ENCODE measurements at places on chromosomes 11 and 22. TPM values are rescaled to one million over a fixed set of nuclear protein-coding genes. Genes with fewer than 3 reads are reported as not detected.

Gene SYT7
- total RNA-seq, result 0.48 TPM

Gene DGAT2
- 2.4 TPM for total RNA-seq

Gene F2
- total RNA-seq, result not detected

Gene KRTAP5-11
- not detected for total RNA-seq

Gene PANX2
- total RNA-seq, result 0.49 TPM

Gene CPT1B
- 5.0 TPM for total RNA-seq

Gene MMP13
- total RNA-seq, result 0.12 TPM

Gene ROBO4
- total RNA-seq, result 9.6 TPM

Gene CYB5R2
- total RNA-seq, result 0.68 TPM

Gene SCGB1A1
- total RNA-seq, result not detected

Gene LMO1
- total RNA-seq, result not detected

Gene SLC17A6
- total RNA-seq, result not detected

Gene SULT4A1
- not detected for total RNA-seq

Gene APOA1
- not detected for total RNA-seq

Gene ACRV1
- total RNA-seq, result not detected

Gene GDPD4
- not detected for total RNA-seq

Gene OR52E2
- total RNA-seq, result not detected

Gene OR52E8
- not detected for total RNA-seq

Gene OOSP2
- total RNA-seq, result not detected

Gene CDC45
- total RNA-seq, result 32.2 TPM

Gene HBB
- total RNA-seq, result not detected

Gene TRIM6
- 3.1 TPM for total RNA-seq

Gene FOLR2
- not detected for total RNA-seq

Gene MUC2
- total RNA-seq, result not detected

Gene CD59
- 118 TPM for total RNA-seq

Gene MMP12
- not detected for total RNA-seq

Gene ABCG4
- total RNA-seq, result 0.20 TPM

Gene VSIG10L2
- total RNA-seq, result 0.10 TPM

Gene C11orf42
- total RNA-seq, result not detected

Gene TPBGL
- not detected for total RNA-seq

Gene FAM180B
- total RNA-seq, result not detected

Gene MMP1
- total RNA-seq, result 25.4 TPM

Gene OR4A16
- not detected for total RNA-seq

Gene KBTBD4
- total RNA-seq, result 19.9 TPM

Gene TEAD1
- 51.6 TPM for total RNA-seq

Gene OTOG
- total RNA-seq, result not detected

Gene WNT7B
- total RNA-seq, result 17.3 TPM

Gene DPAGT1
- total RNA-seq, result 44.0 TPM

Measured in RPMI7951 (cell line).